ENCODE measurements at places on chromosomes 12 and 14. TPM values are rescaled to one million over a fixed set of nuclear protein-coding genes. Genes with fewer than 3 reads are reported as not detected.

The TNFRSF1A gene
- 60.0 TPM for total RNA-seq

The MIP gene
- 0.48 TPM for total RNA-seq

The TEX22 gene
- 0.46 TPM for total RNA-seq

The TSHR gene
- total RNA-seq: not detected

The EIF2S3B gene
- total RNA-seq: 0.62 TPM

The NR4A1 gene
- 76.3 TPM for total RNA-seq

The IAPP gene
- total RNA-seq: not detected

The ARHGAP9 gene
- 5.9 TPM for total RNA-seq

The LRFN5 gene
- total RNA-seq: 0.35 TPM

The RTN1 gene
- 0.97 TPM for total RNA-seq

The HAL gene
- total RNA-seq: 0.22 TPM

The LGR5 gene
- total RNA-seq: not detected

The SSPN gene
- total RNA-seq: 118 TPM

The PRR4 gene
- total RNA-seq: 2.6 TPM

The CIDEB gene
- 2.4 TPM for total RNA-seq

The RASSF9 gene
- 9.1 TPM for total RNA-seq

The PIWIL1 gene
- not detected for total RNA-seq

The SINHCAF gene
- total RNA-seq: 10.3 TPM

The JPH4 gene
- 0.19 TPM for total RNA-seq

The GPX2 gene
- total RNA-seq: not detected

The MARK3 gene
- total RNA-seq: 69.4 TPM

The CATSPERB gene
- total RNA-seq: 0.97 TPM

The RERG gene
- total RNA-seq: 3.1 TPM

The PLEK2 gene
- 0.40 TPM for total RNA-seq

The GPD1 gene
- total RNA-seq: 5.1 TPM

The OASL gene
- 0.27 TPM for total RNA-seq

The GYS2 gene
- not detected for total RNA-seq

The HOXC12 gene
- total RNA-seq: not detected

The PRB2 gene
- not detected for total RNA-seq

The FIGNL2 gene
- total RNA-seq: 0.32 TPM

The KCNMB4 gene
- 1.6 TPM for total RNA-seq

The SERPINA10 gene
- total RNA-seq: not detected

The TAMALIN gene
- 27.5 TPM for total RNA-seq

The ISM2 gene
- total RNA-seq: not detected

All from cardiac septum (tissue), 1 donor.